Fibroblast of skin of right quadriceps (primary cell): ENCODE measurements at places on chromosomes 12 and 14.

DNA sequence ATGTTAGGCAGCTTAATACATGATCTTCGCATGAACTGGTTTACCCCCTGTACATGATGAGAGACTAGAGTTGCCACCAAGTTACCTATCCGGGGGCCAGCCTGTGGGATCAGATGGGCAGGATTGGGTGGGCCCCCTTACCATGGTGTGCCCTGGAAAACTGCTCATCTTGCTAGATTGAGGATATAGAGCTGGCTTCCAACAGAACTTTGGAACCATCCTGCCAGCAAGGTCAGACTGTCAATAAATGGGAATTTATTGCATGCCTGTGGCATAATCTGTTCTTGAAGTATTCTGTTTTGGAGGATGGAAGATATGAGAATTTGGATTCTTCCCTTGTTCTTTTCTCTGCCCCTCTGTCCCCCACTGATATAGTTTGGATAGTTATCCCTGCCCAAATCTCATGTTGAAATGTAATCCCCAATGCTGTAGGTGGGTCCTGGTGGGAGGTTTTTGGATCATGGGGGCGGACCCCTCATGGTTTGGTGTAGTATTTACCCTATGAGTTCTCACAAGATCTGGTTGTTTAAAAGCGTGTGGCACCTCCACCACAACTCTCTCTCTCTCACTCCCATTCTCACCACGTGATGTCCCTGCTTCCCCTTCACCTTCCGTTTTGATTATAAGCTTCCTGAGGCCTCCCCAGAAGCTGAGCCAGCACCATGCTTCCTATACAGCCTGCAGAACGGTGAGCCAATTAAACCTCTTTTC is 3.7 kb upstream of the TM9SF1 start:
- no peak for DNase-seq

DNA sequence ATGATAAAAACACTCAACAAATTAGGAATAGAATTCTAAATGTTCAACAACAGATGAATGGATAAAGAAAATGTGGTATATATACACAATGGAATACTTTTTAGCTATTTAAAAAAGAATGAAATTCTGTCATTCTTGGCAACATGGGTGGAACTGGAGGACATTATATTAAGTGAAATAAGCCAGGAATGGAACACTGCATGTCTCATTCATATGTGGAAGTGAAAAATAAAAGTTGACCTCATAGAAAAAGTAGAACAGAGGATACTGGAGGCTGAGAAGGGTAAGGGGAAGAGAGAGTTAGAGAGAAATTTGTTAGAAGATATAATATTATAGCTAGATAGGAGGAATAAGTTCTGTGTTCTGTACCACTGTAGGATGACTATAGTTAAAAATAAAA is 35.8 kb upstream of the ZFP36L1 start:
- no peak for DNase-seq

- DNase-seq, result peak; percentile 28
Measured at GRCh38 chr12:57430112-57430930, 522 bp downstream of the R3HDM2 start.

- peak; percentile 67 for DNase-seq
Measured at GRCh38 chr14:68947802-68948201, 31.3 kb downstream of the ACTN1 start.

- DNase-seq, result no peak
Measured at GRCh38 chr12:94916663-94917062, 86.8 kb downstream of the NDUFA12 start.

GRCh38 chr12:24478254-24478653 is 470.6 kb downstream of the BCAT1 start:
- no peak for DNase-seq

GRCh38 chr14:75886636-75887348 is 95.0 kb downstream of the TGFB3 start:
- peak; percentile 60 for DNase-seq

DNA sequence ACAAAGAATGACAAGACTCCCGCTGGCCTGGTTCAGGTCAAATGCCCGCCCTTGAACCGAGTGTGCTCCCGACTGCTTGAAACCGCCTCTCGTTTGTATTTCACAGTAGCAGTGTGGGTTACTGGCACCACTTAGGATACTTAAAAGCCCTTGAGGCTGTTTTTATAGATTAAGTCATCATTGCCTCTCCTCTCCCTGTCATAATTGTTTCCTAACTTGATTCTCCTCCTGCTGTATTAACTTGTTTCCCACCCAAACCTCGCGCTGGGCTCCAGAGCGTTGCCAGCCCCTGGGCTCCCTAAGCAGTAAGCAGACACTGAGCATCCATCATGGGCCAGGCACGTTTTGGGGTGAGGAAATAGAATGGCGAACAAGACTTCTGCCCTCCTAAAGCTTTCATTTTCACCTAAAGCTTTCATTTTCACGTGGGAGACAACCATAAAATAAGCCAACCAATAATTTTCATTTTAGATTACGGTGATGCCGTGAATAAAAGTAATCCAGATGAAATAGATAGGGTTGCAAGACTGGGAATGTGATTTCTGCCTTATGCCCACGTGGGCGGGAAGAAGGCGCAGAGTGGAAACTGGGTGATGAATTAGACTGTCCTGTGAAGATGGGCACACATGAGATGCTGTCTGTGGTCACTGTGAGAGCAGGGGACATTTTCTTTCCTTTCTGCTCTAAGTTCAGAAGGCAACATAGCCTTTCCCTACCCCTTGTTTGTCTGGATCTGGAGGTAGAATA is 97.5 kb downstream of the PPP2R5C start:
- DNase-seq, result no peak
